ENCODE measurements at places on chromosomes 3 and 15.

DNA sequence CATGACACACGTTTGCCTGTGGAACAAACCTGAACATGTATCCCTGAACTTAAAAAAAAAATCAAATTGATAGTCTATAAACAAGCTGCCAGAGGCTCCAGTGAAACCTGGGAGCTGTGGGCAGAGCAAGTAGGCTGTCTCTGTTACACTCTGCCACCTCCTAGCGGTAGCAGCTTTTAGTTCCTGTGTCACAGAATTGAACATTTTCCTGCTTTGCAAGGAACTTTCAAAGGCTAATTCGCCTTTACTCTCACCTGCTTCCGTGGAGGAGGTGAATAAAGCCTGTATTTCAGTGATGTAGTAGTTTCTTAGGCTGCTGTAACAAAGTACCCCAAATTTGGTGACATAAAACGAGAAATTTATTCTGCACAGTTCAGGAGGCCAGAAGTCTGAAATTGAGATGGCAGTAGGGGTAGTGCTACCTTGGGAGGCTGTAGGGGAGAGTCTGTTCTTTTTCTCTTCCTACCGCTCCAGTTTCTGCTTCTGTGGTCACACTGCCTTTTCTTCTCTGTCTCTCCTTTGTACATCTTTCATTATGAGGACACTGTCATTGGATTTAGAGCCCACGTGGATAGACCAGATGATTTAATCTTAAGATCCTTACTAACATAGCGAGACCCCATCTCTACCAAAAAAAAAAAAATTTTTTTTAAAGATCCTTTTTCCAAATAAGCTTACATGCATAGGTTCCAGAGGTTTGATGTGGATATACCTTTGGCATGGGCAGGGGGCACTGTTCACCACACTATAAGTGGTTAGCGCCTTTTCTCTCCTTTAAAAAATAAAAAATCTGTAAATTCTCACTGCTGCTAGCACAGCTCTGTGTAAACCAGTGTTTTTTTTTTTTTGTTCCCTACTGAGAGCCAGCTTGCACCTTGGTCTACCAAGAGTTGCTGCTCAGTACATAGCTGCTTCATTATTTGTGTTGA lies 25.3 kb downstream of the FBXO22 start:
- no peak for DNase-seq

- no peak for DNase-seq
Observed at GRCh38 chr15:88166082-88166993, 90.2 kb downstream of the NTRK3 start.

DNA sequence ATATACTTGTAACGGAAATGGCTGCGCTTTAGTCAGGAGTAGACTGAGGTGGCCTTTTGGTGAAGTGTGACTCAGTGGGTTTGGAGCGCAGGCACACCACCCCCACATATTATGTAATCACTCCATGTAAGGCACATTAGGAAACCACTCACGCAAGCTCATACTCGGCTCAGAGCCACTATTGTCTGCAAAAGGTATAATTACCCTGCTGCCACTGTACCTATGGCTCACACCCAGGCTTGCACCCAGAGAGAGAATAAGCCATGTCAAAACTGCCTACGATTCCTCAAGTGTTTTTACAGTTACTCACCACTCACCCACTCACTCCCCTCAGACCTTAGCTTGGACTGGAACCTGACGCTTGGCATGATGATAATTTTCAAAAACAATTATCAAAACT lies 611.9 kb upstream of the CCDC54 start:
- DNase-seq, result no peak

DNA sequence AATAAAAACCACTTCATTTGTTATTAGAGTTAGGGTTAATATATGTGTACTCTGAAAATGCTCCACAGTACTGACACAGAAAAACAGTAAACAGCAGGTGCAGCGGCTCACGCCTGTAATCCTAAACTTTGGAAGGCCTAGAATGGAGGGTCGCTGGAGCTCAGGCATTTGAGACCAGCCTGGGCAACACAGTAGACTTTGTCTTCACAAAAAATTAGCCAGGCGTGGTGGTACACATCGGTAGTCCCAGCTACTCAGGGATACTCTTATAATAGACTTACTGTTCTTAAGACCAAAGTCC lies 40.3 kb downstream of the UACA start:
- no peak for DNase-seq

DNA sequence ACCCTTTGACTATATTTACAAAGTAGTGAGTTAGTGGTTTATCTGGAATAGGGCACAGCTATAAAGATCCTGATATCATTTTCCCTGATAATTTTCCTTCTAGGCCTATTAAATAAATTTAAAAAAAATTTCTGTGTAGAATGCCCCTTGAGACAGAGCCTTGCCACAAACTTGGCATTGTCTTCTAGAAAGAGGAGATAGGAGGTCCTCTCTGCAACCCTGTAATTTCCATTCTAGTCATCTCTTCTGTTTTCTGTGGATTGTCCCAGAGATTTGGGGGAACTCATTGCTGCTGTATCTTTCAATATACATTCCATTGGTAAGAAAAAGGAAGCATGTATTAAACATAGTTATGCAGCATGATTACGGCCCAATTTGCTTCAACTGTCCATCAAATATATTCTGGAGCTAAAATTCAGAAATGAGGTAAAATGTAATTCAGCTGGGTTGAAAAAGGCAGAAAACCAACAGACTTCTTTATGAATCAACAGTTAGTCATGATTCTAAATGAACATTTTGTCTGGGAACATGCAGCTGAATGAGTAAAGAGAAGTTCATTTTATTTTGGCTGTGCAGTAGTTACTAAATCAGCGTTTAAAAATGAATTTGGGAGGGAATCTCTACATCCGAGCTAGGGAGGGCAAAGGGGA lies 401.1 kb downstream of the NAALADL2 start:
- no peak for DNase-seq

- DNase-seq, result no peak
Observed at GRCh38 chr15:101028321-101028720, 109.2 kb downstream of the LRRK1 start.

DNA sequence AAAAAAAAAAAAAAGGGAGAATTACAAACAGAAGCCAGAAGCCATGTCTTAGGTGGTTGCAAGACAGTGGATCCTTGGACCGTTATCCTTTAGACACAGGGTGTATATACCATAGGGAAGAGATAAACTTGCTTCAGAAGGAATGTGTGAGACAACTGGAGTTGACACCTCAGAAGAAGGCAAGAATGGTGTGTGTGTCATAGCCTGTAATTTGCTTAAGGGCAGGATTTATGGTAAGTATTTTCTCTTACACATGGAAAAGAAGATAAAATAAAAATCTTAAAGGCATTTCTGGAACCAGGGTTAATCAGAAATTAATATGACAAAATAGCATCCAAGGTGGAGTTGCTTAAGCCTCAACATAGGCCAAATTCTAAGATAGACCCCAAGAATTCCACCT lies 19.3 kb upstream of the DNAJC19 start:
- no peak for DNase-seq

DNA sequence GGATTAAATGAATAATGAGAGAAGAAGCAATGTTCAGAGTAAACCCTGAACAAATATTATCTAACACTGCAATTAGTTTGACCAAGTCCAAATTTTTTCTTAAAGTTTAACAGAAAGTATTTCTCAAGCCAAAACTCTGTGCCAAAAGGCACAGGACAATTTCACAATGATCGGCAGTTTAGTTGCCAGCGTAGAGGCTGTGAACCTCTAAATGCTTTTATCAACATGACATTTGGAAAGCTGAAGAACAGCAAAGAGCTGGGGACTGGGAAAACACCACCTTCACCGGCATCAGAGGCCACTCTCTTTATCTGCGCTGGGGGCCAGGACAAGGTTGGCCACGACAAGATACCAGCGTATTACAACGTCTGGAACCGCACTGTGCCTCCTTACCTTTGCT lies 125.6 kb downstream of the ADAMTS17 start:
- no peak for DNase-seq

DNA sequence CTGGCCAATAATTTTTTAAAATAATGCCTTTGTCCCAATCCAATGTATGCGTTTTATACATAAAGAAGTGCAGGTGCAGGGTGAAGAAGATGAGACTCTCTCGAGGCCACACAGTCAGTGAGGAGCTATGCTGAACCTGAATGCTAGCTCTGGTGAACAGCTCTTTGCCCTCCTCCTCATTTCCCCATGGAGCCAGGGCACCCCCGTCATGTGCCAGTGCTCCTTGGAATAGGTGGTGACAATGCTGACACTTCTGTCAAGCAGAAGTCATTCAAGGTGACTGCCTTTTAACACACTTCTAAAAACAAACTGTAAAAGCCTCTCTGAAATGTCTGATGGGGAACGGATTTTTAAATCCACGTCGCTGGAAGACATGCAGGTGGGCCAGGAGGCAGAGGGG lies 162.4 kb upstream of the WNT5A start:
- DNase-seq, result no peak

DNA sequence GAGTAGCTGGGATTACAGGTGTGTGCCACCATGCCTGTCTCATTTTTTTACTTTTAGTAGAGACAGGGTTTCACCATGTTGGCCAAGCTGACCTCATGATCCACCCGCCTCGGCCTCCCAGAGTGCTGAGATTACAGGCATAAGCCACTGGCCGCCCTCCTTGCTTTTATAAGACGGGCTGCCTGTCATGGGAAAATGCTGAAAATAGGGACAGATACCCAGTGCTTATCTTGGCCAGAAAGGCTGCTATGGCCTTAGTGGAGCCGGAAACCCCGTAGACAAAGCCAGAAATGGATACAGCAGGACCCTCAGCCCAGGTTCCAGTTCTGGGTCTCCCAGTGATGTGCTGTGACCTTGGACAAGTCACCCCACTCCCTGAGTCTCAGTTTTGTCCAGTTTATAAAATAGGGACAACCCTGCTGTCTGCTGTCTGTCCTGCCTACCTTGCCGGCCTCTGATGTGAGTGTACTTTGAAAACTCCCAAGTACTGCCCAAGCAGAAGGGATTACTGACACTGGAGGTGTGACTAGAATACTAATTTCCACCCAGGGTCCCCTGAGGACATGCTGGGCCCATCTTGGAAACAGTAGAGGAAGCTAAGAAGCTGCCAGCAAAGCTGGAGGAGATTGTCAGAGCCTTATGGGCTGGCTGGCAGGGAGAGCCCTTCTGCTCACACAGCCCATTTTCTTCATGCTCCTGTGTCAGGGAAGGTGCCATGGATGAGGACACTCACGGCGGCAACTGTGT lies 59.6 kb downstream of the BDH1 start:
- DNase-seq, result no peak

GRCh38 chr3:166809520-166809919 lies 570.6 kb downstream of the ZBBX start:
- DNase-seq, result no peak

DNA sequence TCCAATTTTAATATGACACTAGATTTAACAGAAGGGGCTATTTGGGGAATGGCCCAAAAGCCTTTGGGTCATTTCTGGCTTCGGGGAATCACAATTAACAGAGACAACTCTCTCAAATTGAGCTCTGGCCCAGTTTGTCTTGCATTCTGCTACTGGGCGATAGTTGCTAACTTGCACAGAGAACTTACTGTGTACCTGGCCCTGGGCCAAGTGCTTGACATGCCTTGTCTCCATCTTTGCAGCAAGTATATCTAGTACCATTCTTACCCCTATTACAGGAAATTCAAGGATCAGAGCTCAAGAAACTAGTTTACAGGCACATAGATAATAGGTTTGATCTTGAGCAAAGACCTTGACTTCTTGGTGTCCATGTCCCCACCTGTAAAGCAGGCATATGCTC lies 175.7 kb downstream of the TMEM108 start:
- no peak for DNase-seq

DNA sequence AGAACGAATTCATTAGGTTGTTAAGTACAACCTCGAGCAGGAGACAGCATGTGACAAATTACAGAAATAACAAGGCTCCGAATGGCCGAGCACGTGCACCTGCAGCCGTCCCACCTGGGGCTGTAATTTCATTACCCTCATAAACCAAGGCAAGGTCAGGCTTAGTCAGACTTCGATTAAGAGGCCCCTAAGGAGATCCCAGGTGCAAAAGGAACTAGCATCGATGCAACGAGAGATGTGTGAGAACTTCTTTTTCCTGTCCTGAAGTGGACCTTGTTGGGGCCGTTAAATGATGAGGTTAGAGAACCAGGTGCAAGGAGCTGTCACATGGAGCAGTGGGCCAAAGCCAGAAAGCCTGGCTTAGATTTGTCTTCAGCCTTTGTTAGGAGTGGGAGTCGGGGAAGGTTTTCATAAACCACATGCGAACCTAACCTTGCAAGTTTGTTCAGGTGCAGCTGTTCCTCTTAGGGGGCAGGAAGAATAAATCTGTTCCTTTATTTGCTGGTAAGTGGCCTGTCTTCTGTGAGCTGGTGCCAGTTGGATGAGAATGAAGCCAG lies 559.9 kb upstream of the MCTP2 start:
- DNase-seq, result no peak

GRCh38 chr3:170002231-170002630 lies 35.6 kb upstream of the GPR160 start:
- DNase-seq, result no peak

DNA sequence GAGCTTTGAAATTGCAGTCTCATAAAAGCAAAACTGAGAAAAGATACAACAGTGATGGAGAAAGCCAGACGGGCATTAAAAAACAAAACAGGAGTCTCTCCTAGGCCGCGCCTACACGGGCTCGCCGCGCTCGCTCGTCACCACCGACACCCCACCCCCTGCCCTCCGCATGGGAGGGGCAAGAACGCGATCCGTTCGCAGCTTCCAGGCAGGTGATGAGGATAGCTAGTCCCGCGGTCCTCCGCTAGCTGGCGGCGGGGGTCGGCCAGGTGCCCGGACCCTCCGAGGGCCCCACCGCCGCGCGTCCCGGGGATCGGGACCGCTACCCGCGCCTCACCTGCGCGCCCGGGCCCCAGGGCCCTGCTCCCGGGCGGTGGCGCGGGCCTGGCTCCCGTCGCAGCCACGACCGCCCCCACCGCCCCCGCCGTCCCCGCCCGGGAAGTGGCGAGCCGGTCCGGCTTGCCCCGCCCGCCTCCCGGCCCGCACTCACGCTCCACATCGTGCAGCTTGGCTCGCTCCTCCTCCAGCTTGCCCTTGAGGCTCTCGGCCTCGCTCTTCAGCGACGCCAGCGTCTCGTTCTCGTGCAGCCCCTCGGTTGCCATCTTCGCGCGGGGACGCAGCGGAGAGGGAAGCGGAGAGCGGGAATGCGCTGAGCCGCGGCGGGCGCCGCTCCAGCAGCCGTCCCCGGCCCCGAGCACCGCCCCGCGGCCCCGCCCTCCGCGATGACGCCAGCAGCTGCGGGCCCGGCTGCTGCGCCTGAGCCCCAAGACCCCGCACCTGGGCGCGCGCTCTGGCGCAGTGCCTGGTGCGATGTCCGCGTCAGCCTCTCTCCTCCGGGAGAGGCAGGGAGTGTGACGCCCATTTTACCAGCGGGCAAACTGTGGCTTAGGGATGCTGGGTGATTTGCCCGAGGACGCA lies 11.7 kb downstream of the GNB5 start:
- peak; percentile 89 for DNase-seq

DNA sequence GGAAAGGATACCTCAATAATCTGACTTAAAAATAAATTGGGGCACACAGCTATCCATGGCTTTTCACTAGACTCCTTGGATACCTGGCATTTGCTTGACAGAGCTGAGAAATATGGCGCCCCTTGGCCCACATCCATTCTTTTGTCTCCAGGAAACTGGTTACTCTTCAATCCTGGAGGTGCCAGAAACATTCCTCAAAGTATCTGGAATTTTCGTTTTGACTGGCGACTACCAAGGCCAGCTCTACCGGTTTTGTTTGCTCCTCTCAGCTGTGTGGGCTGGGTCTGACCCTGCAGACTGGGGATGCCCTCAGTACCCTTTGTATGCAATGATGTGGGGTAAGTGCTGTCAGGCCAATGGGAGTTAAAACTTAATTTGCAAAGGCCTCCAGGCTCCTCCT lies 27.0 kb downstream of the KATNBL1 start:
- DNase-seq, result no peak

All from CD8-positive, alpha-beta T cell (primary cell).